ENCODE measurements at places on chromosomes 2 and 18.

GRCh38 chr2:134625311-134625710, 93.5 kb downstream of the TMEM163 start:
- DNase-seq, result no peak

- no peak for DNase-seq
Measured at GRCh38 chr2:59150217-59150849, 909.2 kb upstream of the FANCL start.

DNA sequence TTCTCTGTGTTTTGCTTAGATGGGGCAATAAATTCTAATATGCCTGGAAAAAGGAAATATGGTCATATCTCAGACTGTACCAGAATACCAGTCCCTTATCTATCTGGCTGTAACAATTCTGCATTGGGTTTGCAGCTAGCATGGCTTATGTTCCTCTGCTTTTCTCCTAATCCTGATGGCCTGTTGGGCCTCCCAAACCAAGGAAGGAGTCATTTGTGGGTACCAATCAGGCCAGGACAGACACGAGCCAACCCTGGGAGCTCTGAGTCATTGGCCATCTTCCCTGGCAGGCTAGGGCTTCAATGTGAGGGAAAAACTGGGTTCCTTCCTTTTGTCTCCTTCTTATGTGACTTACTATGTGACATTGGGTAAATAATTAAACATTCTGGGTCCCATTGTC, 12.0 kb downstream of the SMARCAL1 start:
- DNase-seq, result no peak

- DNase-seq, result no peak
Measured at GRCh38 chr2:120241684-120242083, 11.0 kb upstream of the RALB start.

- DNase-seq, result no peak
Measured at GRCh38 chr2:45728458-45728942, 77.0 kb downstream of the PRKCE start.

- no peak for DNase-seq
Measured at GRCh38 chr2:174342686-174343342, 8.1 kb downstream of the SP9 start.

All from hematopoietic multipotent progenitor cell treated with erythropoietin and hydrocortisone succinate and interleukin-3 and kit ligand, for 15 days (in vitro differentiated cells).